Aorta (tissue), 5 donors: ENCODE measurements at places on chromosomes 2 and 18. TPM values are rescaled to one million over a fixed set of nuclear protein-coding genes. Genes with fewer than 3 reads are reported as not detected.

SYT4 gene
- total RNA-seq: not detected

POTEC gene
- total RNA-seq: not detected

WDSUB1 gene
- total RNA-seq: 11.3 TPM

RAMP1 gene
- total RNA-seq: 109 TPM

MRPL30 gene
- 17.4 TPM for total RNA-seq

NYAP2 gene
- total RNA-seq: 1.7 TPM

MC5R gene
- not detected for total RNA-seq

CABYR gene
- 5.5 TPM for total RNA-seq

OST4 gene
- total RNA-seq: 219 TPM

CACNB4 gene
- total RNA-seq: 5.0 TPM

ZRANB3 gene
- total RNA-seq: 3.6 TPM

ADD2 gene
- total RNA-seq: 1.7 TPM

VWC2L gene
- not detected for total RNA-seq

PROC gene
- total RNA-seq: 0.58 TPM

CDH2 gene
- total RNA-seq: 10.1 TPM

DNA sequence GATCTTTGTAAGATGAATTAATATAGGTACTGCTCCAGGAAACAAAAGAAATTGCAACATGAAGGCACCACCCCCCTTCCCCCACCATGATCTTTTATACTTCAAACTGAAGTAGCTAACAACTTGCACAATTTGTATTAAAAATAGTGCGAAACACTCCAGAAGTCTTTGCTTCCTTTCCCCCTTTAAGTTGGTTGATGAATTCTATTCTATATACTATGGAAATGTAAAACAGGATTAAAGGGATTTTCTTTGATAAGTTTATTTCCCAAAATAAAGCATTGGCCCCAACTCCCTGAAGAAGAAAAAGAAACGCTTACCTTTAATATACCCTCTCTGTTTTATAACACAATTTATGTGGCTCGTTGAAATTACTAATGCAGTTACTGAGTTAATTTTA lies 227.1 kb downstream of the ARHGAP15 start:
- DNase-seq: no peak

DNA sequence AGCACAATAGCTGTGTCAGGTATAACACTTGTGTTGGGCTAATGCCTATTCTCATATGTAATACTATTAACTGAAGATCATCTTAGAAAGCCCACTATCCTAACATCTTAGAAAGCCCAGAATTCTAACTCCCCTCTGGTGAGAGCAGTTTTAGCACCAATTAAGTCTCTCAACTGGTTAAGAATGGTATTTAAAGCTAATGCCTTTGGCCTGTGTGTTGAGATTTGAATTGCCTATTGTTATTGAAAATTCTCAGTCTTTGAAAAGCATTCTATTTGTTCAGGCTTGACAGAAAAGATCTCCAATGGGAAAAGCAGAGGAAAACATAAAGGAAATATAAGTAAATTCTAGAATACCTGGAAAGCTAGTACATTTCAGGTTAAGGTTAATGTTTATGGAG lies 352.5 kb downstream of the ARHGAP15 start:
- no peak for DNase-seq

- peak; percentile 21 for DNase-seq
Observed at GRCh38 chr2:42928692-42929545, 136.5 kb upstream of the HAAO start.

DNA sequence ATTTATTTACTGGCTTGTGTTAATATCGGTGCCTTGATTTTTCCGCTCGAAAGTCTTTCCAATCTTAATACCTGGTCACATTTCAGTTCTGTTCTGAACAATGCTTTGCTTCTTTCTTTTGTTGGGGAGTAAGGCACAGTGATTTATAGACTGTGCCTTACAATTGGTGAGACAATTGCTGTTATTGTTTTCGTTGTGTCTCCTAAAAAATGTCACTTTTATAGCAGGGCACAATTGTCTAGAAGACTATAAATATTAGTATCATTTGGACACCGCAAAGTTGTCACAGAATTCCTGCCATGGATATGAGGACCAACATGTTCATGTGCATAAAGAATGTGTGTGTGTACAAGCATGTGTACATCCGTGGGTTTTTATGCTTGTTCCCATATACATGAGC lies 231.9 kb downstream of the INSIG2 start:
- no peak for DNase-seq

GRCh38 chr18:37967261-37967660 lies 401.7 kb upstream of the CELF4 start:
- DNase-seq: no peak

GRCh38 chr2:170282851-170283250 lies 104.9 kb downstream of the MYO3B start:
- no peak for DNase-seq

DNA sequence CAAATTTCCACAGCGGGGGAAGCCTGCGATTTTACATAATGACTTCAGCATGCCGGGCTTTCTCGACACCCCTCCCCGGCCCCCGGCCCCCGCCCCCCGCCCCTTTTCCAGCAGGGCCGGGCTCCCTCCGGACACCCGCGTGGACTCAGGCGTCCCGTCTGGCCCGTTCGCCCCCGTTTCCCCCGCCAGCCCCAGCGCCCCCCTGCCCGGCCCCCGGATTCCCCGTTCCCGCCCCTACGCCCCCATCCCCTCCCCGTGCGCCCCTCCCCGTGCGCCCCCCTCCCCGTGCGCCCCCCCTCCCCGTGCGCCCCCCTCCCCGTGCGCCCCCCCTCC lies 456 bp upstream of the NFATC1 start:
- DNase-seq: no peak

DNA sequence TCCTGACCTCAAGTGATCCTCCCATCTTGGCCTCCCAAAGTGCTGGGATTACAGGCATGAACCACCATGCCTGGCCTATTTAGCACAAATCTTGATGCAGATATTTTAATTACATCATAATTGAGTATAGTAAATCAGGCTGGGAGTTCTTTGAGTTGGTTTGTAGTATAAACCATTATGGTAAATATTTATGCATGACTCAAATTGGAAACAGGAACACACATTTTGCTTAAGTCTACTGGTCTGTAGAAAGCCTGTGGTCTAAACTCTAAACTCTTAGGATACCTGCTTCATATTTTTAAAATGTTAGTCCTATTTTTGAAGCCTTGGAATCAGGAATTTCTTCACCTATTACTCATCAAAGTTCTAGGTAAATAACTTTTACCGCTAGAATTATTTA lies 16.8 kb downstream of the ASXL3 start:
- no peak for DNase-seq

DNA sequence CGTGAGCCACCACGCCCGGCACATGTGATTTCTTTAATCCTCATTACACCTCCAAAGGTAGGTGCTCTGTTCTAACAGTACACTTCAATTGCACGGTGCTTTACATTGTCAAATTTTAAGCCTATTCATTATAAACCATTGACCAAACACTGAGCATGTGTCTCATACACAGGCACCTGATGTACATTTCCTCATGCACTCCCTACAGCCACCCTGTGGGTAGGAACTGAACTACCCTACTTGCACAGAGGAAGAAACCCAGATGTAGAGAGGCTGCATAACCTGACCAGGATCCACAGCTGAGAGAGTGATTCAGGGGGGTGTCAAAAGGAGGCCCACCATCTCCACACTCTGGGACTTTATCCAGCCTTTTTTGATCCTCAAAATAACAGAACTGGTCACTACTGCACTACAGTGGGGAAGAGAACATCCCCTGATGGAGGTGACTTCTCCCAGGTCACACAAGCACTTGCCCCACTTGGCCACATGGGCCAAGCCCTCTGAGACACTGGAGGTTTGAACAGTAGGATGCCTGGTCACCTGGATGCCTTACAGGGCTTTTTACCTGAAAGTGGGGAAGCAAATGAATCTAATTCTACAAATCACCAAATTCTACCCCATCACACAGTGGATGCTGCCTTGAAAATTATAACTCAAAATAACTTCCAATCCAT lies 6.9 kb upstream of the DPYSL5 start:
- no peak for DNase-seq

GRCh38 chr18:35582899-35583558 lies 1.5 kb downstream of the GALNT1 start:
- DNase-seq: no peak

DNA sequence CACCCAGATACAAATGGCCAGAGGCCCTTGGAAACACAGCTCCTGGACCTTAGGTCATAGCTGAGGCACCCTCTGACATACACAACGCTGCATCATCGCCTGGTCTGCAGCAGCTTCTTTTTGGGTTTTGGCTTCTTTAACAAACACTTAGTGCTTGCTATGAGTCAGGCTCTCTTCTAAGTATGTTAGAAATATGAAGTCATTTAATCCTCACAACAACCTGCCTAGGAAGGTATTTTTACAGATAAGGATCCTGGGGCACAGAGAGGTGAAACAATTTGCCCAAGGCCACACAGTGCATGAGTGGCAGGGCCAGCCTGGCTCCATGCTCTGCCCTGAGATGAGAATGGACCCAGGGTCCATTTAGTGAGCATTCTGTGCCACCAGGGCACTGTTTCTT lies 96.6 kb downstream of the TMEM17 start:
- DNase-seq: no peak

- DNase-seq: no peak
Observed at GRCh38 chr2:225013425-225014365, 28.6 kb downstream of the DOCK10 start.

DNA sequence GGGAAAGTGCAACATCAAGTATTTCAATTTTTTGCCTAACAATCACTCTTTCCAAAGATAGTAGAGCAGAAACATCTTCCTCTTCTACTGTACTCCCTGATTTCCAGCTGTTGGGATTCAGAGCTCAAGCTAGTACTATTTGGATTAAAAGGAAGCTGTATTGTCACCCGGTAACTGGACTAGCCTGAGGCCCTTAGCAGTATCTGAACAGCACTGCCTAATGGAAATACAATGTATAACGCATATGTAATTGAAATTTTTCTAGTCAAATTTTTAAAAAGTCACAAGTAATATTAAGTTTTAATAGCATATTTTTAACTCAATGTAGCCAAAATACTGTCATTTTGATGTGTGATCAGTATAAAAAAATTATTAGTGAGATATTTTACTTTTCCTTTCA lies 86.2 kb downstream of the COX7A2L start:
- DNase-seq: no peak

GRCh38 chr18:9421901-9422327 lies 53.4 kb upstream of the RALBP1 start:
- no peak for DNase-seq

DNA sequence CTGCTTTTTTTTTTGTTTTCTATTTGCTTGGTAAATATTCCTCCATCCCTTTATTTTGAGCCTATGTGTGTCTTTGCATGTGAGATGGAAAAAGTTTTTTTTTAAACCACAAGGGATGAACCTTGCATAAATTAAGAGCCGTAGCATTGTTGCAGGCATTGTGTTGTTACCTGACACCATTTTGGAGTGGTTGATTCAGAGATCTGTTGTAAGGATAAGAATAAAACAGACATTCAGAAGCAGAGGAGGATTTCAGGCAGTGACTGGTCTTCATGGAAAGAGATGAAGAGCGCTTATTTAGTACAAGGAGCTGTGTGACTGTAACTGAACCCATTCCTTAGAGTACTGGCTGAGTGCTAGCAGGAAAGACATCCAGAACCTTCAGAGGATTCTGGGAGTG lies 101.2 kb downstream of the LTBP1 start:
- DNase-seq: no peak

GRCh38 chr18:32629981-32630700 lies 142.7 kb downstream of the KLHL14 start:
- DNase-seq: peak; percentile 74

DNA sequence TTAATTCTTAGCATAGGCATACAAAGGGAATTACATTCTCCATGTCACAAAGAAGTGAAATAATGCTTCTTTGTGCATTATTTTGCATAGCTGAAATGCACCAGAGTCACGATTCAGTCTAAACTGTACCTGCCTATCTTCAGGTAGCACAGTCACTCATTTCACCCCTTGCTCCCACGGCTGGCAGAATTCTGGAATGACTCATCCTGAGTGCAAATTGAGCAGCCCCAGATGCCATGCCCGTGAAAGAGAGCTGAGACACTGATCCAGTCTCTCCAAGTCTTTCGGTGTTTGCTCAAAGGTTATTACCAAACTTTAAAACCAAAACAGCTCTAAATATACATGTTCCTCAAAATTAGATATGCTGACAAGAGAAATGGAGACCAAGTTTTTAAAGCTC lies 168.3 kb upstream of the POU3F3 start:
- DNase-seq: no peak

- no peak for DNase-seq
Observed at GRCh38 chr2:70456585-70457495, 96.8 kb downstream of the TGFA start.

- DNase-seq: peak; percentile 97
Observed at GRCh38 chr2:18520451-18521425, 39.7 kb downstream of the RDH14 start.

DNA sequence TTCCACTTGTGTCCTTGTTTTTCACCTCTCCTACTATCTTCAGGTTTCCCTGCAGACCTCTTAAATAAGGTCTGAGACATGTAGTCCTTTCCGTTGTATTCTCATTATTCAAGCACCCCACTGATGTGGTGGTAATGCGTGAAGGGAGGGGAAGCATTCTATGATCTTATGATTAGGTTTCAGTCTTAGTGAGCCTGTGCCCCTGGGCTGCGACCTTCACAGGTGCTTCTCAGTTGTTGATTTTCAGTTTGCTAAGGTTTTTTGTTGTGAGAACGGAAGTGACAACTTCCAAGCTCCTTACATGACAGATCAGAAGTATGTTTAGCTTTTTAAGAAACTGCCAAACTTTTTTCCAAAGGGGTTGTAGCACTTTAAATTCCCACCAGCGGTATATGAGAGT lies 41.3 kb downstream of the VPS54 start:
- no peak for DNase-seq

DNA sequence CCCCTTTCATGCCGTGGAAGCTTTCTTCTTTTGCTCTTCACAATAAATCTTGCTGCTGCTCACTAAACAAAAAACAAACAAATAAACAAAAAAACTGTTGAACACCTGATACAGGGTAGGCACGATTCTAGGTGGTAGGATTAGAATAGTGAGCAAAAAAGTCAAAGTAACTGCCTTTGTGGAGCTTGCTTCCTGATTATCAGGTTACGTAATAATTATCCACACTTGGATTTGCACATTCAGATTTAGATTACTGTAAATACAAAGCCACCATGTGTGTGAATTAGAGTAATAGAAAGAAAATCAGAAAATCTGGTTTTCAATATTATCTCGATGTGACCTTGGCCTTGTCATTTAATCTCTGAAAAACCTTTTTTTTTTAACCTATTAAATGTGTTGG lies 307.1 kb downstream of the NRXN1 start:
- DNase-seq: no peak

- peak; percentile 87 for DNase-seq
Observed at GRCh38 chr2:237895544-237896506, 36.4 kb downstream of the RAMP1 start.

- peak; percentile 77 for DNase-seq
Observed at GRCh38 chr2:24304098-24304497, 56.2 kb downstream of the ITSN2 start.
